ENCODE measurements at places on chromosomes 2 and 18.

- no peak for DNase-seq
Observed at GRCh38 chr18:27411911-27412310, 226.8 kb upstream of the CHST9 start.

- no peak for DNase-seq
Observed at GRCh38 chr2:145692971-145693478, 1173.1 kb upstream of the ZEB2 start.

GRCh38 chr18:34957119-34957863 lies 83.9 kb upstream of the MAPRE2 start:
- DNase-seq = no peak

DNA sequence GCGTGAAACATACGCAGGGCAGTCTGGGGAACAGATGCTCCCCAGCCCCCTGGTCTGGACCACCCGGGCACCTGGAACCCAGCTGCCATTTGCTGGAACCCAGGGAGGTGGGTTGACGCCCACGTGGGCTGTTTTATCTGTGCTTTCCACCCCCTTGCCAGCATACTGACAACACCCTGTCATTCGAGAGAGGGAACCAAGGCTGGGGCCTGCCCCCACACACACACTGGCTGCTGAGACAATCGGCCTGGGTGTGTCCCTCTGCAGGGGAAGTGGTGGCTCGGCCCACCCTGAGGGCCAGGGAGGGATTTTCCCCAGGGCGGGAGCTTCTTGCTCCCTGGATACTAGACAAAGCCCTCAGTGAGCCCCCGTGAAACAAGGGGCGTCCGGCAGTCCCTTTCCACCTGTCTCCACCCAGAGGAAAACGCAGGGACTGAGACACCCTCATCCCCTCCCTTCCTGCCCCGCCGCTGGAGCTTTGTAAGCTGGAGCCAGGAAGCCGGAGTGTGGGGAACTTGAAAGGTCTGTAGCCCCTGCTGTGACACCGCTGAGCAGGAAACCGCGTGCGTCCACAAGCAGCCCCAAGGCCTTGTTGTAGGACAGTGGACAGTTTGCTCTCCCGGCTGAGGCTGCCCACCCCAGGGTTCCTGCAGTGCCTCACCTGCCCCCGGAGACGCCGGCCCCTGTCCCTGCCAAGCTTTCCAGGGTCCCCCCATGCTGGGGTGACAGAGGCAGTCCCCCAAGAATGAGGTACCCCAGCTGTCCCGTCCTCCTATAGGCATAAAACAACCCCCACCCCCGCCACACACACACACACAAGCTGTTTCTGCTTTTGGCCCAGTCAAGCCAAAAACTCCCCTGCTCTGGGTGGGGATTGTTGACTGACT lies 14.1 kb upstream of the KLF11 start:
- DNase-seq = peak; percentile 18

GRCh38 chr2:208415897-208416296 lies 9.3 kb downstream of the PTH2R start:
- DNase-seq = peak; percentile 61

- DNase-seq = no peak
Observed at GRCh38 chr2:164651361-164651760, 30.1 kb upstream of the GRB14 start.

DNA sequence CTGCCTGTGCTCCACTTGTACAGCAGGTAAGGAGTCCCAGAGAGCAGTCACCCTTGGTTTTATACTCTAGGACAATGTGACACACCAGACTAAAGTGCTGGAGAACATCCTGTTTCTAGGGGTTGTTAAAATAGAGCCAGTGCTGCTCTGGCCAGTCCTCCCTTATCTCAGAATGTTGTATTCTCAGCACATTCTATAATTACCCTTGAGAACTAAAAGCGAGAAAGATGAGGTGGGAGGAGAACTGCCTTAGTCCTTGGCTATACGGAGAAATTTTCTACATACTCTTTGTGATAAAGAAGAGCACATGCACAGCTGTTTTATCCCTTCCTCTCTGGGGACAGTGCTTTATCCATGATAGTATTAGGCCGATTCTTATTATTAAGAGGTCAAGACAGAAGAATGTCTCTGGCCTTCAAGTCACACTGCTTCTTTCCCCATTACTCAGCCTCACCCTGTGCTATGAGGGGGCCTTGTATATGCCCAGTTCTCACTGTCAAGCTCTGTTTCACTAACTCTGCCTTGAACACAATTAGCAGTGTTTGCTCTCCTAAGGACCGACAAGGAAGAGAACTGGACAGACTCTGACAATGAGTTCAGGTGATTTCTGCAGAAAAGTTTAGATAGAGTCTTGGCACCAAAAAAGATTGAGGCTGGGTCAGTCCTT lies 385.8 kb downstream of the TRIB2 start:
- no peak for DNase-seq

- peak; percentile 74 for DNase-seq
Observed at GRCh38 chr2:96325884-96326255, 753 bp downstream of the ITPRIPL1 start.

DNA sequence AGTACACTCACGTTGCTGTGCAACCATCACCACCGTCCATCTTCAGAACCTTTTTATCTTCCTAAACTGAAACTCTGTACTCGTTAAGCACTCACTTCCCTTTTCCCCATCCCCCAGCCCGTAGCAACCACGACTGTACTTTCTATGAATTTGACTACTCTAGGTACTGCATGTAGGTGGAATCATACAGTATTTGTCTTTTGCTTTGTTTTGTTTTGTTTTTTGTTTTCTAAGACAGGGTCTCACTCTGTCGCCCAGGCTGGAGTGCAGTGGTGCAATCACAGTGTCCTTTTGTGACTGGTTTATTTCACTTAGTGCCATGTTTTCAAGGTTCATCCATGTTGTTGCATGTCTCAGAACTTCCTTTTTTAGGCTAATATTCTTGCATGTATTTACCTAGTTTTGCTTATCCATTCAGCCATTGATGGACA lies 7.0 kb upstream of the TYMS start:
- peak; percentile 58 for DNase-seq

- DNase-seq = no peak
Observed at GRCh38 chr2:101844055-101844635, 146.6 kb downstream of the MAP4K4 start.

DNA sequence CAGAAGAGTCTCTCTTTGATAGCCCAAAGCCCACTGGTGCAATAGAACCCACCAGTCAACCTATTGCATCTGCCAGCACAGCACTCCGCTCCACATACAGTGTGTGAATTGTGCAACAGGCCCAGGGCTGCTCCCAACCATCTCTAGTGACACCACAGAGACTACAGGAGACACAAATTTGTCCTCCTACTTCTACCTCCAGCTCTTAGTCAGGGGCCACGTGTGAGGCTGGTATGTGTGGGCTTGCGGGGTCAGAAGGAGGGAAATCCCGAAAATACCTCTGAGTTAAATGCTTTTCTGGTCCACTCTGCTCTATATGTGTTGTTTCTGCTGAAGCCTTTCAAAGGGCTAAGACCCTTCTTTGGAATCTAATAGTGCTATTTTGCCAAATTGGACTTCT lies 18.0 kb downstream of the DGUOK start:
- DNase-seq = no peak

DNA sequence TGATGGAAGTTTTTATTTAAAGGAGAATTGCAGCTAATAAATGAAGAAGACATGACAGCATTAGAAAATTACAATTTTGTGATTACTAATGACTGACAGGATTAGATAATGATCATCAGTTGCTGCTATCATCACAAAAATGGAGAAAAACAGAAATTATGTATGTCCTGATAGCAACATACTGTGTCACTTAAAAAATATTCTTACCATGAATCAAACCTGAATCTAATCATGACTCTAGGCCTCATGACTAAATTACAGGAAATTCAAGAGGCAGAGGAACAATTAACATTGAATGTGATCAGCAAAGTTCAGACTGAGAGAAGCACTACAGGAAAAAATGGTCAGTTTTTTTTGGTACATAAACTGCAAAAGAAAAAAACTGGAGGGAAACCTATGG lies 147.8 kb downstream of the PMAIP1 start:
- DNase-seq = no peak

- DNase-seq = no peak
Observed at GRCh38 chr2:31271851-31272267, 37.9 kb downstream of the EHD3 start.

- DNase-seq = no peak
Observed at GRCh38 chr2:117679952-117680351, 134.5 kb upstream of the DDX18 start.

- DNase-seq = no peak
Observed at GRCh38 chr2:237118025-237118424, 32.3 kb downstream of the COPS8 start.

DNA sequence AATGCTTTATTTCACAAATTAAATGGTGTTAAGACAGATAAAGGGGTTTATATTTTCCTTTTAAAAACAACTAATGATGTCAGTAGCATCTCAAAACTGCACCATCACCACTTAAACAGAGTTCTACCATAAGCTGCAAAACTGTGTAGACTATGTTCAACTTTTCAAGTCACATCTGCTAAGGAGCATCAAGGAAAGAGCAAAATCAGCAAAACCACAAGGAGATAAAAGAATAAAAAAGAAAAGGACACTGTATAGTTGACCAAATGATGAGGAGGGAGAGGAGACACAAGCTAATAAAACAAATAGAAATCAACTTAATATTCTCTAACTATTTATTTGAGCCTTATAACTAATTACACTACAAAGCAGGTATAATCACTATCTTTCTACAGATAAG lies 33.9 kb downstream of the PRPF40A start:
- no peak for DNase-seq

- peak; percentile 13 for DNase-seq
Observed at GRCh38 chr2:207662203-207662602, 37.0 kb upstream of the METTL21A start.

GRCh38 chr2:25127646-25128045 lies 40.7 kb downstream of the POMC start:
- DNase-seq = no peak

DNA sequence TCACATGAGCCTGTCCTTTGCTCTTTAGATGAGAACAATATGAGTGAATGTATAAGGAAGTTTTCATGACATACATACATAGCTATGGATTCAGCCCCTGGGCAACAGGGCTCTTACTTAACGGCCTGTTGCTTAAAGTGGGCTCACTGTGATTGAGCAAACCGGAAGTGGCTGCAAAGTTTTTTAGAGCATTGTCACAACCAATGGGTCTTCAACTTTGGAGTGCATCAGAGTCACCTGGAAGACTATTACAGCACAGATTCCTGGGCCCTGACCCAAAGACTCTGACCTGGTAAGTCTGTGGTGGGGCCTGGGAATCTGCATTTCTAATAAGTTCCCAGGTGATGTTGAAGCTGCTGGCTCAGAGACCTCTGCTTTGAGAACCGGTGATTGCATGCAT lies 106.3 kb upstream of the SEC11C start:
- no peak for DNase-seq

DNA sequence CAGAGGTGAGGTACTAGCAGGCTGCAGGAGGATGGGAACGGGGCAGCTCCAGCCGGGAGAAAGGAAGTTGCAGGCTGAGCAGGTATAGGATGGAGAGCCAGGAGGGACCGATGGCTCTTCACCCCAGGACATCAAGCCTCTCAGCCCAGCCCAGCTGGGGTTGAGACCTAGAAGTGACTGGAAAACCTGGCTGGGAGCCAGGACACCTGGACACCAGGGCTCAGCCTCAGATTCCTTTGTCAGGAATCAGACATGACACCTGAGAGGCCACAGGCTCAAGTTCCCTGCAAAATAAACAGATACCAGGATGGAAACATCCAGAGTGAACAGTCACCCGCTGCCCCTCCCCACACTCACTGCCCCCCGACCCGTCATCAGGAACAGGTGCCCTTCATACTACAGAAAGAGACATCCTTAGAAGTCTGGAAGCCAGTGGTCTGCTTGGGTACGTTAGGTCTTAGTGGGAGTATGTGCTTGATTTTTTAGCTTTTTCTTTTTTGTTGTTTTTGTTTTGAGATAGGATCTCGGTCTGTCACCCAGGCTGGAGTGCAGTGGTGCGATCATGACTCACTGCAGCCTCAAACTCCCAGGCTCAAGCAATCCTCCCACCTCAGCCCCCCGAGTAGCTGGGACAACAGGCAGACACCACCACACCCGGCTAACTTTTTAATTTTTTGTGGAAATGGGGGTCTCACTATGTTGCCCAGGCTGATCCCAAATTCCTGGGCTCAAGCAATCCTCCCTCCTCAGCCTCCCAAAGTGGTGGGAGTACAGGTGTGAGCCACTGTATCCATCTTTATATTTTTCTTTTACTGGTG lies 95.7 kb upstream of the STPG4 start:
- no peak for DNase-seq

- no peak for DNase-seq
Observed at GRCh38 chr2:182134201-182134600, 148.5 kb downstream of the PPP1R1C start.

DNA sequence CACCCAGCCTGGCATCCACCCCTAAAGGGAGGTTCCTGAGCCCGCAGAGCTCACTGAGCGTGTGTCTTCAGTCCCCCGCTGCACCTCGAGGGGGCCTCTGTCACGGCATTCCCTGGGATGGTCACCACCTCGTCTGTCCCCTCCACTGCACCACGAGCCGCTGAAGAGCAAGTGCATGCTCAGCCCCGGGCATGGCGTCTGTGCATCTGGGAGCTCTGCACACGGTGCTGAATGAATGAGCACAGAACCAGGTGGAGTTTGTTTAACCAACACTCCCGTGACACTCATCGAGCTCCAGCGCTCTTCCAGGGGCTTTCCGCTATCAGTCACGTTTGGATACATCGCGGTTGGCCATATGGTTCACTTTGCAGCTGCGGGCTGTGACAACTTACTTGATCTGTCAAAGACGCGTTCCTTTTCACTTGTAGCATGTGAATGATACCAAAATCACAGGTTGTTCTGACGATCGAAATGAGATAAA lies 9.2 kb downstream of the ALLC start:
- DNase-seq = no peak

DNA sequence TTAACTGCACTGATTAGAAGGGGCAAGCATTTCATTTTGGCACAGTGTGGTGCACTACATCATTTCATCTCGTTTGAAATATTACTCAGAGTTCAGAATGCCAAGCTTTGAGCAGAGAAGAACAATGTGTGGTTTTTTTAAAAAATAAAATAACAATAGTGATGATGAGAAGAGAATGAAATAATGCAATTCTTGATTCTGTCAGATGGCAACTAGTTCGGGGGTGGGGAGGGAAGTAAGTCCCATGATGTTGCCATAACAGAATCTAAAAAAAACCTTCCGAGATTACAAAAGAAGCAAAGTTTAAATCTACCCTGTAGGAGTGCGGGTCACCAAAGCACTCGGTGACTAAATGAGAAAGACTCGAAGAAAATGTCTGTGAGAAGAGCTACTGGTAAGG lies 490.4 kb downstream of the NR4A2 start:
- DNase-seq = no peak

DNA sequence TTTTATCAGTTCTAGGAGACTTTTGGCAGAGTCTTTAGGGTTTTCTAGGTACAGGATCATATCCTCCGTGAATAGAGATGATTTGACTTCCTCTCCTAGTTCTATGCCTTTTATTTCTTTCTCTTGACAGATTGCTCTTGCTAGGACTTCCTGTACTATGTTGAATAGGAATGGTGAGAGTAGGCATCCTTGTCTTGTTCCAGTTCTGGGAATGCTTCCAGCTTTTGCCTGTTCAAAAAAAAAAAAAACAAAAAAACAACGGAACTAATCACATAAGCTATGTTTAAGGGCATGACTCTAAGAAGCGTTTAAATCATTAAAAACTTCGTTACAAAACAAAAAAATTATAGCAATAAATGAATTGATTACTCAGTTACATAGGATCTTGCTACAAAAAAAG lies 145.7 kb downstream of the NUP35 start:
- DNase-seq = no peak

GRCh38 chr2:120267348-120267747 lies 14.7 kb downstream of the RALB start:
- DNase-seq = peak; percentile 32

All from activated CD4-positive, alpha-beta T cell treated with anti-CD3 and anti-CD28 coated beads, Interleukin-2, Interleukin-6, amounts not matched to agents 100 ng/mL and 50 ng/mL, durations not matched to agents 16 hours and 8 hours (primary cell).